AG04449 (cell line): ENCODE measurements at places on chromosomes 16 and 17.
A peak's percentile ranks its signal among the peaks of the same experiment; 100 is the strongest.

GRCh38 chr17:3904501-3904900 lies 11.6 kb upstream of the CAMKK1 start:
- DNase-seq: no peak

DNA sequence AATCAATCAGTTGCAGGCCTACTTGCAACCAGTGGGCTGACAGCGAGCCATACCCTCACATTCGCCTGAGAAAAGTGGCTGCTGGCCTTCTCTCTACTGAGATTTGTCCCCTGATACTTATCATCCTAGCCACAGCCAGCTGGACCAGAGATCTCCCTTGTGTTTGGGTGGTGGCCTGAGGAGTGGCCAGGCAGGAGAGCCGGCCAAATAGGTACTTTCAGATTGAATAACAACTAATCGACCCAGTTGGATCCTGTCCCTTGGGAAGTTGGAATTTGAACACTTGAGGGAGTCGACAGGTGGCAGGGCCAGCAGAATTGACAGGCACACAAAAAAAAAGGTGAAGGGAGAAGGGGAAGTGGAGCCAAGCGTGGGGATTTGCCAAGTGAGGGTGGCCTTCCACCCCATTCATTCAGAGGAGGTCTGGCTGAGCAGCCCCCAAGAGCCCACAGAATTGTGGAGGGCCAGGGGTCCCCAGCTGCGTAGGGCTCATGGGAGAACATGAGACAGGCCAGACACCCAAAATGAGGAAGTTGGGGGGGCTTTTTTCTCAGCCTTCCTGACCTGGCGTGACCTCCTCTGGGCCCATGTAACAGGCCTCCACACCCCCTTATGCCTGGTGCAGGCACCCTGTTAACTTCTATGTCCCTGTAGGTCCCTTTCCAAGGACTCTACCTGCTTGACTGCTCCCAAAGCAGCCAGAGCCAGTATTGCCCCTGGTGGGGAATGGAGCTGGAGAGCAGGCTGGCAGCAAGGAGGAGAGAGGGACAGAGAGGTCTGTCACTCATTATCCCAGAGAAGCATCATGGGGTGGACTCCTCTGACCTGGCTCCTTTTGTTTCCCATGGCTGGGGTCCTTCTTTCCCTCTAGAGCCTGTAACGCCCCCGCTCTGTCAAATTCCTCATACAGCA lies 2.9 kb upstream of the RANGRF start:
- no peak for DNase-seq

- DNase-seq: no peak
These were observed 30.0 kb upstream of the SLC5A10 start for GRCh38 chr17:18921912-18922451.

GRCh38 chr17:10613775-10614513 lies 43.2 kb downstream of the MYH3 start:
- DNase-seq: no peak

- no peak for DNase-seq
These were observed 9.6 kb upstream of the GP2 start for GRCh38 chr16:20336955-20337354.

DNA sequence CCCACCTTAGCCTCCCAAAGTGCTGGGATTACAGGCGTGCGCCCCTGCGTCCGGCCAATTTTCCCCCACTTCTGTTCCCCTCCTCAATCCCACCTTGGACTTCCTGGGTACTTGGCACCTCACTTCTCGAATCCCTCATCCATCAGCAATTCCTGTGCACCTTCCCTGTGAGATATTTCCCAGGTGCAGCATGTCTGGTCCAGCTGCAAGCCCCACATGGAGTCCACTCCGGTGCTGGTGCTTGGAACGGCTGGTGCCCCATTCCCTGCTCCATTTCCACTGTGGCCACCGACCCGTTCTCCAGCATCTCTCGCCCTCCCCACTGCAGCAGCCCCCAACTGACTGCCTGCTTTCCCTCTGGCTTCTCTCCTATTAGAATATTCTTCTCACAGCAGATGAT lies 35.3 kb downstream of the NOL11 start:
- no peak for DNase-seq

DNA sequence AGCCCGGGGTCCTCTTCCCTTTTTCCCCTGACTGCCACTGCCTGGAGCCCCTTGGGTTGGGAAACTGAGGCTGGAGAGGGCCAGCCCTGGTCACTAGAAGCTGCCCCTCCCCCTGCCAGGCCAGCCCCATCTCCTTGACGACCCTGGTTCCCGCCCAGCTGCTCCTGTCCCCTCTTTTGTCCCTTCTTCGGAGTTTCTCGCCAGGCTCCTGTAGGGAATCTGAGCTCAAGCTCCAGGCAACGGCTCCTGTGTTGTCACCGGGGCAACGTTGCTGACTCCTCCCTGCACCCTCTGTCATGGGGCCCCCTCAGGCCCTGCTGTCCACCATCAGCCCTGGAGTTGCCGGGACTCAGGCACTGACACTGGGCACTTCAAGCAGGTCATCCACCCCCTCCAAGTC lies 5.7 kb downstream of the LLGL1 start:
- no peak for DNase-seq

DNA sequence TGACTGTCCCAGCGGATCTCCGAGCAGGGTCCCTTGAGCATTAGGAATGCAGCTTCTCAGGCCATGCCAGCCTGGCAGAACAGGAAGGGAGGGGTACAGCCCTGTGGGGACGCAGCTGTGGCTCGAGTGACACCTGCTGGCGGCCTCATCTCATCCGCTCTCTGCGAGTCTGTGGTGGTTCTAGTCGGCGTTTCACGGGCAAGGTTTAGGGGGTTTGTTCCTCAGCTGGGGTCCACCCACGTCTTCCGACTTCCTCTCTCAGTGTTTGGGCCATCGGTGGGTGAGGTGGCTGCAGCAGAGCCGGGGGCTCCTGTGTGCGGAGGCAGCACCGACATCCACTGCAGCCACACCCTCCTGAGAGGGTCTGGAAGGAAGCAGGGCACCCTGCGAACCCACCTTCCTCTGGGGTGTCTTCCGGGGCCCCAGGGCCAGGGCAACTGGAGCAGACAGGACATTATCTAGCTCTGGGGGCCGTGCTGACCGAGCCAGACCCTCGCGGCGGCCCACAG lies 33.3 kb downstream of the JPH3 start:
- DNase-seq: no peak

- DNase-seq: no peak
These were observed 20.4 kb upstream of the MRPS23 start for GRCh38 chr17:57870283-57870635.

GRCh38 chr17:9266031-9266680 lies 244.8 kb downstream of the NTN1 start:
- DNase-seq: no peak

GRCh38 chr16:84823484-84823883 lies 3.7 kb downstream of the CRISPLD2 start:
- no peak for DNase-seq

GRCh38 chr17:50021681-50022370 lies 26.8 kb upstream of the DLX3 start:
- no peak for DNase-seq

DNA sequence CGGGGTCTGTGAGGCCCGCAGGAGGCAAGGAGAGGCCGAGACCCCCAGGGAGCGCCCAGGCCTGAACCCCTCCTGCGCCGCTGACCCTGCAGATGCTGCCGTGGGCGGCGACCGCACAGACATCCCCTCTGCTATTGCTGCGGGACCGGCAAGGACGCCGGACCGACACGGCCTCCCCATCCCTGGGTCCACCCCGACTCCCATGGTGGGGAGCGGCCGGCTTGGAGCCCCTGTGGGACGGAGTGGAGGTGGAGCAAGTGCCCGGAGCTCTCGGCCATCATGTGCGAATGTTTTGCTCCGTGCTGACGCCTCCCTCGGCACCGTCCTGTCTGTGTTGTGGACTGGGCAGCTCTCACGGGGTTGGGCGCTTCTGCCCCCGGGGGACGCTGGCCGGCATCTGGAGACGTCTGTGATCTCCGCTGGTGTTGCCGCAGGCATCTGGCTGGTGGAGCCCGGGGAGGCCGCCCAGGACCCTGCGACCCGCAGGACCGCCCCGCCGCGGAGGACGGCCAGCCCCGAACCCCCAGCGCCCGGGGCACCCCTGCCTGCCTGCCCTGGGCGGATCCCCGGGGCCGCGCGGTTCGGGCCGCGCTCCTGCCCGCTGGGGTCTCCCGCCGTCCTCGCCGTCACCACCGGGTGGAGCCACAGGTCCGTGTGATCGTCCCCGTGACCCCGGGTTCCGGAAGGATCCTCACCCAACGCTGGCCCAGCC lies 12.8 kb upstream of the GNG13 start:
- DNase-seq: no peak

- no peak for DNase-seq
These were observed 21.0 kb downstream of the ACE start for GRCh38 chr17:63497708-63498483.

DNA sequence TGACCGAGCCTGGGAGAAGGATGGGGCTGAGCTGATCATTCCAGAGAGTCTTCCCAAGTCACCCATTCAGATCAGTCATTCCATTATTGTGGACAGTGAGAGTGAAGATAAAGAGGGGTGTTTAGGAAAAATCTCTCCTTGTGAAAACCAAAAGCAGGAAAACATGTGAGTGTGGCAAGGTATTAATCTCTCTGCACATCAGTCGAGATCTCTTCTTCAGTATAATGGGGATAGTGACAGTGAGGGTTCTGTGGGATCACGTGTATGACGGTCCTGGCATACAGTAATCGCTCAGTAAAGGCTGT lies 35.4 kb downstream of the CHD9 start:
- DNase-seq: no peak

GRCh38 chr16:25258861-25259179 lies 1.2 kb upstream of the ZKSCAN2 start:
- DNase-seq: no peak

- DNase-seq: peak; percentile 3
These were observed 110.0 kb upstream of the PSMD7 start for GRCh38 chr16:74186561-74186971.

GRCh38 chr17:76598004-76598439 lies 12.4 kb upstream of the ST6GALNAC2 start:
- no peak for DNase-seq

GRCh38 chr17:31586946-31587345 lies 195.5 kb downstream of the RAB11FIP4 start:
- no peak for DNase-seq

DNA sequence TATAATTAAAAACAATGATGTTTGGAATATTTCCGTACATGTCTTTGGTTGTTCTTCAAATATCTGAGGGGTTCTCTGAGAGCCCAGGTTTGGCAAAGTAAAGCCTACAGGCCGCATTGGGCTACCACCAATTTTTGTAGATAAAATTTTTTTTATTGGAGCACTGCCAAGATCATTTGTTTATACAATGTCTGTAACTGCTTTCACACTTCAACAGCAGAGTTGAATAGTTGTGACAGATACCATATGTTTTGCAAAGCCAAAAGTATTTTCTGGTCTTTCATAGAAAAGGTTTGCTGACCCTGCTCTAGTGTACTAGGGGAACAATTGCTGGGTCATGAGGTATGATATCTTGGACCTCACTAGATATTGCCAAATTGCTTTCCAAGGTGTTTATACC lies 10.5 kb downstream of the PPM1D start:
- no peak for DNase-seq

- no peak for DNase-seq
These were observed 3.4 kb downstream of the CMTM4 start for GRCh38 chr16:66693149-66693548.

DNA sequence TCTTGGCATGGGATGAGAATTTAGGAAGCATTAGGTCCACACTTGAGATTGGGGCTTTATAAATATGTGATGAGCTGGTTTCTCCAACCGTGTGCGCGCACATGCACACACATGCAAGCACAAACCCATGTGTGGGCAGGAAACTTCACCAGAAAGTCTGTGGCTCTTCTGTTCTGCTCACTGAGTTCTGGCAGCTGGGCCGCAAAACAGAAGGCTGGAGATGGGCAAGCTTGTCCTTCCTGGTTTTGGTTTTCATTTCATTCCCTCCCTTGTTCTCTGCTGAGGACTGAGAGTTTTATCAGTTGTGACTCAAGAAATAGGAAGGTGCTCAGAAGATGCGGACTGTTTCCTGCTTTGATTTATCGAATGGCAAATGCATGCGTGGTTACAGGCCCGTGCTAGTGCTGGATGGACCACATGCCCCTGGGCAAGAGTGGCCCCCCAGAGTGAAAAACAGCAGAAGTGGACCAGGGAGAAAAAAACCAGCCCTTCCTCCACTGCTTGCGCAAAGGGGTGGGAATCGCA lies 14.1 kb downstream of the MAP3K14 start:
- DNase-seq: no peak

DNA sequence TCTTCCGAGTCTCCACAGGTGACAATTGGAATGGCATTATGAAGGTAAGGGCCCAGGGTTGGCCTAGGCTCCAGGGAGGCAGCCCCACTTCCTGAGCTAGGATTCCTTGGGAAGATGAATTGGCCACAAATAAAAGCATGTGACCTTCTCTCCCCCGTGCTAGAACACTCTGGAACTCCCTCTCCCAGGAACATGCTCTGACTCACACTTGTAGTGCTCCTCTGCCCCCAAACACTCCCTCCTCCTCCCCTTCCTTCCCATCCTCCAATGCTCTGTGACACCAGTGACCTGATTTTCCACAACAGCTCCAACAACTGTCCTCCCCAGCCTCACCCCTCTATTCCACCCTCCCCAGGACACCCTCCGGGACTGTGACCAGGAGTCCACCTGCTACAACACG lies 16.4 kb upstream of the ABCC3 start:
- no peak for DNase-seq

GRCh38 chr16:1973461-1974156 lies 1.8 kb downstream of the TBL3 start:
- DNase-seq: no peak

GRCh38 chr17:59487161-59487873 lies 78.1 kb upstream of the DHX40 start:
- no peak for DNase-seq

DNA sequence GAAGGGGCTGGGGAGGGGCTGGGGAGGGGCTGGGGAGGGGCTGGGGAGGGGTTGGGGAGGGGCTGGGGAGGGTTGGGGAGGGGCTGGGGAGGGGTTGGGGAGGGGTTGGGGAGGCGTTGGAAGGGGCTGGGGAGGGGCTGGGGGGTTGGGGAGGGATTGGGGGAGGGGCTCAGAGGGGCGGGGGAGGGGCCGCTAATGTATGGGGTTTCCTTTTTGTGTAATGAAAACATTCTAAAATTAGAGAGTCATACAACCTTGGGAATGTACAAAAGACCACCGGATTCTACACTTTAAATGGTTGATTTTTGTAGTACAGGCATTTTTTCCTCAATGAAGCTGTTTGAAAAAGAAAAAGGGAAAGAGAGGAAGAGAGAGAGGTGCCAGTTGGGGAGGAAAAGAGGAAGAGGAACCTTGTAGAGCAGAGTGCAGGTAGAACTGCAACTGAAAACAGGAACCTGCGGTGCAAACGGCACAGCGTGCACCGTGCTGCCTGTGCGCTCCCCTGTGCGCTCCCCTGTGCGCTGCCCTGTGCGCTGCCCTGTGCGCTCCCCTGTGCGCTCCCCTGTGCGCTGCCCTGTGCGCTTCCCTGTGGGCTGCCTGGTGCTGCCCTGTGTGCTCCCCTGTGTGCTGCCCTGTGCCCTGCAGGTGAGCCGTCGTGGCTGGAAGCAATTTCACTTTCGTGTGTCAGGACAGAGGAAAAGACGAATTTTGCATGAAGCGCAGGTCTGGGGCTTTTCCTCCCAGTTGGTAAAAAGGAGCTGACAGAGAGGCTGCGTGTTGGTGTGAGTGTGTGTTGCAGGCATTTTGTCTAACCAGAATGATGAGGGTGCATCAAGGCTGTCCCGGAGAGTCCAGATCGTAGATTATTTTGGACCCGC lies 40.8 kb downstream of the METRNL start:
- no peak for DNase-seq

- DNase-seq: peak; percentile 64
These were observed 74.8 kb downstream of the SLC39A11 start for GRCh38 chr17:73017658-73018057.

- DNase-seq: no peak
These were observed 68.1 kb downstream of the TMEM132E start for GRCh38 chr17:34647511-34647910.

GRCh38 chr16:12132290-12132689 lies 155.8 kb downstream of the SNX29 start:
- DNase-seq: peak; percentile 37

- no peak for DNase-seq
These were observed at the start of gene PROCA1 for GRCh38 chr17:28711723-28712031. TSS of gene PROCA1 (minus strand) at chr17:28711888. CDS start at chr17:28711660, 228 bp downstream.
